Activated CD8-positive, alpha-beta memory T cell treated with anti-CD3 and anti-CD28 coated beads for 4 hours (primary cell): ENCODE measurements at places on chromosomes 2 and 18.

GRCh38 chr2:42193722-42194187 is 24.6 kb downstream of the EML4 start:
- DNase-seq = no peak

- DNase-seq = no peak
Observed at GRCh38 chr2:152162141-152162540, 13.4 kb downstream of the STAM2 start.

DNA sequence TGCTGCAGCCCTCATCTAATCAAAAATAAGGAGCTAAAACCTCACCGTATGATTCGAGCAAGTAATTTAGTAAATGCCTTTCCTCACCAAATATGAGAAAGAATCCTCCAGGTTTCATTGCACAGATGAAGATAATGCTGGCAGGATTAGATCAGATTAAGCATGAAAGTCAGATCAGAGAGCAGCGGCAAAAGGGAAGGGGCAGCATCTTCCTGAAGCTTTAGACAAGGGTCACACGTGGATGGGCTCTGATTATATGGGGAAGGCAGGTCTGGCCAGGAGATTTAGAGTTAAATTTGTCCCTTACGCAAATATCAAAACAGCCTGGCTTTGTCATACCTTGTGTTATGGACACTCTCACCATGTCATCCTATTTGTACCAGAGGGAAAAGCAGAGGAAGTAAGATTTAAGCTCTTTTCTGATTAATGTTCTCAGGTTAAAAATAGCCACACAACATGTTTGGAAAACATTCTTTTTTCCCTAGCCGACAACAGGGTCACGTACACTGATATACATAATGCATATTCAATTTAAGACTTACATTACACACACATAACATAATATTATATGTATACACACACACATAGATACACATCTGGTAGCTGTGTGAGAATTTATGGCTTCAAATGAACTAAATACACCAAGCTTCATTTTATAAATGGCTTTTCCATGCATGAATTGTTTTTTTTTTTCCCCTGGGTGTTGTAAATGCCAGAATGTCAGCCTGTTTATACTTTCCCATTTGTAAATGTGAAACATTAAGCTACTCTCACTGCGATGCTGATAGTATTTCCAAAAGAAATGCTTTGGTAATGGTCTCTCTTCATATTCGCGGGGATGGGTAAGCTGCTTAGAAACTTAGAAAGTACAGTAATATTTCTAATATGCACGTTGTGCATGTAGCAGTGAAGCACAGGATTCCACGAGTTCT is 196.3 kb upstream of the SIX3 start:
- DNase-seq = no peak

DNA sequence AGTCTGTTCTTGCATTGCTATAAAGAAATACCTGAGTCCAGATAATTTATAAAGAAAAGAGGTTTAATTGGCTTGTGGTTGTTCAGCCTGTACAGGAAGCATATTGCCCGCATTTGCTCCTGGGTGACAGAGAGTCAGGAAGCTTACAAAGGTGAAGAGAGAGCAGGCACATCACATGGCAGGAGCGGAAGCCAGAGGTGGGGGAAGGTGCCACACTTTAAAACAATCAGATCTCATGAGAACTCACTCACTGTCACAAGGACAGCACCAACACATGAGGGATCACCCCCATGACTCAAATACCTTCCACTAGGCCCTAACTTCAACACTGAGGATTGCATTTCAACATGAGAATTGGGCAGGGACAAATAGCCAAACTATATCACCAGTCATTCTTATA is 124.8 kb upstream of the COL5A2 start:
- peak; percentile 13 for DNase-seq

GRCh38 chr2:239440511-239440959 is 39.7 kb upstream of the HDAC4 start:
- no peak for DNase-seq

GRCh38 chr2:166647935-166648334 is 153.9 kb upstream of the SCN7A start:
- DNase-seq = no peak

DNA sequence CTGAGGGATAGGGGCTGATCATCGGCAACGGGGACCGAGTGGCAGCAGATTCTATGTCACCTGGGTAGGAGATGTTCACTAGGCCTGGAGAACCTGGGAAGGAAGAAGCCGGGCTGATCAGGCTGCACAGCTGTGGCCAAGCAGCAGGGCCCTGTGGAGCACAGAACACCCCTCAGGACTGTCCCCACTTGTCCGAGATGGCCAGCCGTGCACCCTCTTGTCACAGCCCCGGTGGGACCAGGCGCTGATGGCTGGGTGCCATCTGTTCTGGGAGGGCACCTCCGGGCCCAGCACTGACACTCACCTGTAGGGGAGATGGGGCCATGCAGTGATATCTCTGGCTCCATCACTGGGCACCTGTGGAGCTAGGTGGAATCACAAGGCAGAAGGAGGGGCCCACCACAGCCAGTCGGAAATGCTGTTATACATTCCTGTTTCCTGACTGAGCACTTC is 217.9 kb upstream of the RAB6C start:
- no peak for DNase-seq

DNA sequence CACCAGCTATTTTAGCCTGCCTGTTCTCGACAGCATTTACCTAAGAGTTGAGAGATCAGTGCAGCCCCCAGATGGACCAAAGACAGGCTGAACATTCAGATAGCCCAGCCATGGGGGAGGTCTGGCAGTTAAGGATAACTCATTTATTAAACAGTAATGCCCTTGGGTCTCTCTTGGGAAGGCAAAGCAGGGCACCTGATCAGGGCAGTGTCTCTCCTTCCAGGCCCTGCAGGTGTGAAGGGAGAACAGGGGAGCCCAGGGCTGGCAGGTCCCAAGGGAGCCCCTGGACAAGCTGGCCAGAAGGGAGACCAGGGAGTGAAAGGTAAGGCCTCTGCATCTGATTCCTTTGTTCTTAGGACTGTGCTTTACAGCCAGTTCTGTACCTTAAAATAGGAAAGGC is 49.6 kb downstream of the MARCO start:
- DNase-seq = no peak

DNA sequence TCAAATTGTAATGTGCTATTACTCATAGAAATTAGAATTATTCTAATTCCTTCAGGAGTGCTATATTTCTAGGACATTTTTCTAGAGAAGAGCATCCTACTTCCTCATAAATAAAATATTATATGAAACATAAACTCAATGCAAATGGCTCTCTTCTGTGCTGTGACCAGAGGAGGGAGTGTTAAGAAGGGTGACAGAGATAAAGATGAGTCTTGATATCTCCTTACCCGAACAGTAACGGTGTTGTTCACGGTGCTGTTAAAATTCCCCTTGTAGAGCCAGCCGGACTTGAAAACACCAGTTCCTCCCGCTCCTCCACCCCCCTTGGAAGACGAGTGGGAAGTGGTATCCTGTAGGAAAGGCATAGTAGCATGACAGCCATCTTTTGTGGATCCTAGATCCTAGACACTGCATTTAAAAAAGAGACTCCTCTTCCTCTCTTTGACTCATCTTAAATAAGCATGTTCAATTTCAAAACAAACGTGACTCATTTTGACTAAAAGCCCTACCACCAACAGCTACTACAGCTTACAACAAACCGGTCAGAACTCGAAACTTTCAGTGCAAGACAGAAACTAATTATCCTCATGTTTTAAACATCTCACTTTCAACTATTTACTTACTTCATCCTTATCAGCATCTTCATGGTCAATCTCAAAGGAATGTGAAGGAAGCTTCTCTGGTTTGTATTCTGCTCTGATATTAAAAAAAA is 156.3 kb downstream of the DOCK10 start:
- DNase-seq = no peak

DNA sequence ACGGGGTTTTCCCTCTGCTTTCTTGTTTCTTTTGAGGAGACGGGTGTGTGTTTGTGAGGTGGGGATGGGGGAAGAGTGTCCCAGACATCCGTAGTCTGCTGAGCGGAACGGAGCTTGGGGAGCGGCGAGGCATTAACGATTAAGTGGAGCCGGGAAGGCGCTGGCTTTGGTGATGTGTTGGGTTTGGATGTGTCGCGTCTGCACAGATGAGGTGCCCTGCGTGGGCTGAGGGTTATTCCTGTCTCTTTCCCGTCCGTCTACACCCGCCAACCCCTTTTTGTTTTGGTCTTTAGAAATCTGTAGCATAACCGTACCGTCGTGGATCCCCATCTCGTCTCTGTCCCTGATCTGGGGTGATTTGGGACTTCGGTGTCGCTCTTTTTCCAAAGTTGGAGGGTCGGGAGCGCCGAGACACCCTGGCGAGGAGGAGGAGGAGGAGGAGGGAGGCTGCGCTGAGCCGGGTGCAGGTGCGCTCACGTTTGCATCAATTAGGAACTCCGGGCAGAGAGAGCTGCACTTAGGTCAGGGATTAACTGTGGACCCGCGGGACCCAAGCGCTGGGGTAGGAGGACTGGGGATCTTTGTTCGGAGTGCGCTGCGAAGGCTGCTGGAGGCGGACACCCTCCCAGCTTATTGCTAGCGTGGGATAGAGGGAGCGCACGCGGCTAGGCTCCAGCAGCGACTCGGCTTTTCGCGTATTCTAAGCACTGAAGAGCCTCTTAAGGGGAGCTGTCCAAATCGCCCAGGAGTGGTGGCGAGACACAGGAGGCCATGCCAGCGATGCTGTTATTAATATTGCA is 720.3 kb downstream of the DPP10 start:
- no peak for DNase-seq

GRCh38 chr18:2907550-2908135 is 60.8 kb downstream of the EMILIN2 start:
- DNase-seq = no peak

- no peak for DNase-seq
Observed at GRCh38 chr2:217440000-217440399, 562.8 kb downstream of the TNS1 start.

- DNase-seq = no peak
Observed at GRCh38 chr2:114631146-114631545, 188.7 kb downstream of the DPP10 start.

DNA sequence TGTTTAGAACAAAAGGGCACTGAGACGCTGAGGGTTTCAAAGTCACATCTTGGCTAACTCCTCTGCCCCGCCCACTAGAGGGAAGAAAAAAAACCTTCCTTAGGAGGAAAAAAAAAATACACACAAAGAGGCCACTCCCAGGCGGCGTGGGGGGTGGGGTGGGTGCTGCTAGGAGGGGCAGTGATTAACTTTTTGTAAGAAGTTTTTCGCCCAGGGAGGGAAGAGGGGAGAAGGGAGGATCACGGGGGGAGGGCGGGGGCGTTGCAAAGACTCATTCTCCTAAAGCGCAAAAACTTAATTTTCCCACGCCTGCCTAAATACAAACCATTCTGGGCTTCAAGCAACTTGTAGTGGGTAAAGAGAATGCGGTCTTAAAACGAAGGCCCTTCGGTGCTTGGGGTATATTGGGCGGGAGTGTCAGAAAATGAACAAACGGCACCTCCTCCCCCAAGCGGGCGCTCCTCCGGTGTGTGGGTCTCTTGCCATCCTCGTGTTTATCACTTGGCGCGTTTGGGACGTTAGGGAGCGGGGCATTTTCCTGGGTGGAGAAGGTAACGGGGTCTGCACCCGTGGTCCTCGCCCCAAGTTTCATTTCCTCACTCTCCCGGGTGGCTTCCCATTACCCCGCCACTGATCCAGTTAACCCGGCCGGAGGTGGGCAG is 1.7 kb downstream of the CXCR4 start:
- DNase-seq = peak; percentile 63

GRCh38 chr2:221467610-221468009 is 104.5 kb downstream of the EPHA4 start:
- DNase-seq = no peak

- no peak for DNase-seq
Observed at GRCh38 chr18:9629709-9630108, 15.3 kb upstream of the PPP4R1 start.

- no peak for DNase-seq
Observed at GRCh38 chr2:231646476-231646875, 53.8 kb downstream of the TEX44 start.

DNA sequence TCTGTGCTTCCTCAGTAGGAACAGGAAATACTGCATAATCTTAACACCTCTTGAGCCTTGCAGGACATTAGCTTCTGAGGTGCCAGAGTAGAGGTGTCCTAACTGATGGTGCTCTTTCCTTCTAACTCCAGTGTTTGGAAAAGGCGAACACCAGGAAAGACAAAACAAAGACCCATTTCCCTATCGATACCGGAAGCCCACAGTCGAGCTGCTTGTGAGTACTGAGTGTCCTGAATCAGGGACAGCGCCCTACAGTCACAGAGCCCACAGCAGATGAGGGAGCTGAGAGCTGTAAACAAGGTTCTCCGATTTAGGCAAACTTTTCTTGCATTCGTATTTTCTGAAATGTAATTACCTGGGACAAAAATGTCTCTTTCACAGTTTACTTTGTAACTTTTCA is 50.7 kb downstream of the SLC14A2 start:
- no peak for DNase-seq

DNA sequence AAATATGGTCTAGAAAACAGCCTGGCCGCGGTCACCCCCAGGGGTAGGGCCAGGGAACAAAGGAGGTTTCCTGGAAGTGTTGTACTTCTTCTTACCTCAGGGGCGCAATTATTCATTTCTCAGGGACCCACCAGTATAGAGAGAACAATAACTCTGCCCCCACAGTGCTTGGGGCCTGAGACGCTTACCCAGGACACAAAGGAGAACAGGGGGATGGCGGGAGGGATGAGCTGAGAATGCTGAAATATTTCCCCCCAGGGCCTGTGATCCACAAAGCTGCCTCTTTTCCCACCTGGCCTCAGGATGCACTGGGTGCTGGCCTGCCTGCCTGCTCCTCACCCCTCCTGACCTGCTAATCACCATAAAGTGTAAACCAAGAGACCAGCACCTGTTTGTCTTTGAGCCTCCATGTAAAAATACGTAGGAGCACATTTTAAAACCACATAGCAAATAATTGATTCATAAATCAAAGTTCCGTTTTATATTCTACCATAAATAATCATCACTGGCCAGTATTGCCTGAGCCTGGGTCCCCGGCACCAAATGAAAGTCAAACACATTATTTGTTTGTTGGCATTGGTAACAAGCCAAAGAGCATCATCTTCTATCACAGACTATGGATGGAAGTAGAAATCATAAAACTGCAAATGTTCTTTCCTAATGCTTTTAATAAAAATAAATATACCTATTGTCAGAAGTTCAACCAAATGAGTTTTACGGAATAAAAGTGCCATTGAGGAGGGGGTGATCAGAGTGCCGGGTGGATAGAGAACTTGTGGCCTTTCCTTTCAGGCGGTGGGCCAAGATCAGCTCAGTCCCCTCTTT is 67.3 kb upstream of the RMDN2 start:
- no peak for DNase-seq

- no peak for DNase-seq
Observed at GRCh38 chr2:111624411-111625156, 259.4 kb downstream of the ANAPC1 start.

GRCh38 chr2:220682616-220683015 is 889.5 kb downstream of the EPHA4 start:
- no peak for DNase-seq
